ENCODE measurements at places on chromosomes 2 and 18. TPM values are rescaled to one million over a fixed set of nuclear protein-coding genes. Genes with fewer than 3 reads are reported as not detected.
A peak's percentile ranks its signal among the peaks of the same experiment; 100 is the strongest.

The RUFY4 gene
- total RNA-seq, result 1.4 TPM

GRCh38 chr2:2536416-2537056, 205.5 kb upstream of the MYT1L start:
- H3K27ac ChIP-seq, result no peak overlapping the region
- no peak overlapping the region for H3K4me3 ChIP-seq
- H3K36me3 ChIP-seq, result no peaks in the 10 kb centered on the region
- no peaks in the 10 kb centered on the region for H3K4me1 ChIP-seq

DNA sequence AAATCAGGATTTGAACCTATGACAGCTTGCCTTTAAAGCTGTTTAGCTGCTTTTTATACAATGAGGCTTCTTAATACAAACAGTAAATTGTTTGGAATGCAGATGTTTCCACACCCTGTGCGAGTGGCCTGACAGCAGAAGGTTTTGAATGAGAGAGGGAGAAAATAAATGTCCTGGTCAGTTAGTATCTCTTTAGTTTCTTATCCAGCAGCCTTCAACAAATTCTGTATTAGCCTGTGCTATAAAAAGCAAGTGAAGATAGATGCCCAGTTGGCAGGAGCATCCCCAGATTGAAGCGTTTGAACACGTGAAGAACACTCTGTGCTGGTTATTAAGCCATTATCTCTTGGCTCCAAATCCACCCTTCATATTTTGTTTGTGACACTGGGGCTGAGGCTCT, 70.6 kb downstream of the CERS6 start:
- H3K4me3 ChIP-seq, result no peak overlapping the region
- no peaks in the 10 kb centered on the region for H3K27me3 ChIP-seq
- H3K4me1 ChIP-seq, result peaks cover 5% of the 10 kb centered on the region
- no peak overlapping the region for H3K27ac ChIP-seq

The GLI2 gene
- 0.28 TPM for total RNA-seq

- no peaks in the 10 kb centered on the region for H3K36me3 ChIP-seq
- no peak overlapping the region for H3K27ac ChIP-seq
- no peak overlapping the region for H3K4me3 ChIP-seq
- no peaks in the 10 kb centered on the region for H3K4me1 ChIP-seq
- DNase-seq, result no peak
These were observed 752.2 kb downstream of the DPP10 start for GRCh38 chr2:115194623-115195022.

The CPSF3 gene
- 64.6 TPM for total RNA-seq

- peak; percentile 21 for DNase-seq
- no peak overlapping the region for H3K4me3 ChIP-seq
- H3K27me3 ChIP-seq, result peaks cover 3% of the 10 kb centered on the region
- no peak overlapping the region for H3K27ac ChIP-seq
- no peaks in the 10 kb centered on the region for H3K4me1 ChIP-seq
These were observed 274.4 kb upstream of the HDAC4 start for GRCh38 chr2:239674981-239675825.

DNA sequence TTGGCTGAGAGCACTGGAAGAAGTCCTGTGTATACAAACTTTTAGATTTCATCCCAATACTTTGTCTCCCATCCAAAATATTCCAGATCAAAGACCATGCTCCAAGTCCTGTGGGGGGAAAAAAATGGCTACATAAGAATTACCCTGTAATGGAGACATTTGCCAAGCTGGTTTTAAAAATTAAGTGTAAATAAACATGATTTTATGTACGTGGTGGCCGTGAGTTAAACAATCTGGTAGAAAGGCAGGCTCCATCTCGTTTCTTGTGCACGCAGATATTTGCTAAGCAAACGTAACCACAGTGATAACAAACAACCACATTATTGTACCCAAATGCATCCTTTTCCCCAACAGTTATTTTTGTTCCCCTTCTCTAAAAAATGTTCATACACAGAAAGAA, 176.4 kb downstream of the ZNF516 start:
- H3K4me1 ChIP-seq, result no peaks in the 10 kb centered on the region
- no peak for DNase-seq
- H3K27ac ChIP-seq, result no peak overlapping the region
- peaks cover 7% of the 10 kb centered on the region for H3K27me3 ChIP-seq
- no peak overlapping the region for H3K4me3 ChIP-seq

DNA sequence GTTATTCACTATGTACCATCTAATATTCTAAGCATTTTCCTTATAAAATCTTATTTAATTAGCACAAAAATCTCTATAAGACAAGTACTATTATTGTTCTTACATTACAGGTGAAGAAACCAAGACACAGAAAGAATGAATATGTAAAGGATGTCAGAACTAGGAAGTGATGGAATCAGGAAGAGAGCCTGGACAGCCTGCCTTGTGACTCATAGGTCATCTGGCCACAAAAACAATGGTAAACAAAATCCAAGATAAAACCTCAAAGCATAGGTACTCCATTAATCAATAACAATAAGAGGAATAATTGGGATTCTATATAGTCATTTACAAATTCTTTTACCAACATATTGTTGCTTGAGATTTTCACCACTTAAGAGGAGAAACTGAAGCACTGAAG, 505.4 kb upstream of the PIK3C3 start:
- H3K4me3 ChIP-seq, result no peak overlapping the region
- H3K27ac ChIP-seq, result no peak overlapping the region
- no peaks in the 10 kb centered on the region for H3K27me3 ChIP-seq
- no peaks in the 10 kb centered on the region for H3K36me3 ChIP-seq

The EFHD1 gene
- 0.23 TPM for total RNA-seq

GRCh38 chr18:44518091-44518615, 162.5 kb upstream of the SETBP1 start:
- no peaks in the 10 kb centered on the region for H3K36me3 ChIP-seq
- peaks cover 10% of the 10 kb centered on the region for H3K4me1 ChIP-seq

- no peaks in the 10 kb centered on the region for H3K4me1 ChIP-seq
- no peaks in the 10 kb centered on the region for H3K27me3 ChIP-seq
These were observed 86.7 kb upstream of the THUMPD2 start for GRCh38 chr2:39865751-39866150.

DNA sequence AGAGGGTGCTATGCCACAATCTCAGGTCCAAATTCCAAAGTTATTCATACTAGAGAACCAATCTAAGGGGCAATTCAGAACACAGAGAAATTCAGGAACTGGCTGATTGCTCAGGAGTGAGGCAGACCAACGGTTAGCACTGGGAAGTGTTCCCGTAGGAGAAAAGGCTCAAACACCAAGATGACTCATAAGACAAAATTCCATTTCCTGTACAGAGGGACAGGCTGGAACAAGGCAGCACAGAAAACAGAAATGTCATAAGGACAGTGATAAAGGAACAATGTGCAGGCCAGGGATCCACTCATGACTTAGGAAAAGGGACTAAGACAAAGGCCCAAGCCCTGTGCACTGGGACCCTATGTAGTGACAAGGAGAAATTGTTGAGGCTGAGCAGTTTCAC, 54.2 kb downstream of the PDE1A start:
- H3K4me1 ChIP-seq, result no peaks in the 10 kb centered on the region
- H3K27ac ChIP-seq, result no peak overlapping the region
- H3K27me3 ChIP-seq, result no peaks in the 10 kb centered on the region
- H3K36me3 ChIP-seq, result no peaks in the 10 kb centered on the region
- DNase-seq, result no peak

DNA sequence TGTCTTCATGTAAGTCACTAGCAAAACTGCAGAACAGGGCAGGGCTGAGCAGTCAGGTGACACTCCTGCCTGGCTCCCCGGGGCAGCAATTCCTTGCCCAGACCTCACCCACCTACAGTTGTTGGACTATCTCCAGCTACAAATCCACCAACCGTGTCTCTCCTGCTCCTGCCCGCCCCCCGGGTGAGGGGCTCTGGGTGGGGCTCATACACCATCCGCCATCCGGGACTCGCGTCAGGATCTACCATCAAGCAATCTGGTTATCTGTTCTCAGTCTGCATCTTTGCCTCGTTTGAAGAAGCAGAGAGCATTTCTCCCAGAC, 13.5 kb upstream of the GLI2 start:
- no peak overlapping the region for H3K27ac ChIP-seq
- H3K36me3 ChIP-seq, result no peaks in the 10 kb centered on the region
- no peak for DNase-seq
- H3K27me3 ChIP-seq, result peaks cover 15% of the 10 kb centered on the region
- H3K4me1 ChIP-seq, result no peaks in the 10 kb centered on the region

DNA sequence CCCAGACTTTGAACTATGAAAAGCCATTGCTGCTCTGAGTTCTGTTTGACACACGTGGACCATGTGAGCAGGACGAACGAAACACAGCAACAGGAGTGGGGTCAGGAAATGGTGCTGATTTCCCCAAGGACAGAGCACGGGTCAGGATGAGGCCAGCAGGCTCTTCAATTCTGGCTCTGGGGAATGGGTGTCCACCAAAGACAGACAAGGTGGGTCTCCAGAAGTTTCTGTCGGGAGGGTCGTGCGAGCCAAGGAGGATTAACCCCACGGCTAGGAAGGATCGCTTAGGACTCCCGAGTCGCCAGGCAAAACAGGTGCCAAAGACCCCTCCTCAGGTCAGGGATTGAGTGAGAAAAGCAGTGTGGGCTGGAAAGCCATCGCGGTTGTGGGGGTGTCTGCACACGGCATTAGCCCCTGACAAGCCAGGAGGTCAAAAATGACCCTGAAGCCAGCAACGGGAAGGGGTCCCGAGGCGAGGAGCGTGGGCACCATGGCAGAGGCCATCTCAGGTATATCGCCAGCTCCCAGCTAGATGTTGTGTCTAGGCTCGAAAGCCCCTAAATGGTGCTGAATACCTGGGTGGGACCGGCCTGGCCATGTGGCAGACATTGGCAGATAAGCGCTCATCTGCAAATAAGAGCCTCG, 213.9 kb upstream of the SALL3 start:
- no peaks in the 10 kb centered on the region for H3K4me1 ChIP-seq
- no peak overlapping the region for H3K27ac ChIP-seq
- no peaks in the 10 kb centered on the region for H3K36me3 ChIP-seq
- peaks cover 4% of the 10 kb centered on the region for H3K27me3 ChIP-seq
- DNase-seq, result no peak

The SLC4A5 gene
- total RNA-seq, result 2.6 TPM

GRCh38 chr18:25134861-25135260, 217.1 kb downstream of the ZNF521 start:
- no peaks in the 10 kb centered on the region for H3K27me3 ChIP-seq
- H3K4me3 ChIP-seq, result no peak overlapping the region
- no peak overlapping the region for H3K27ac ChIP-seq
- H3K4me1 ChIP-seq, result no peaks in the 10 kb centered on the region

The INHBB gene
- total RNA-seq, result not detected

The AGBL5 gene
- total RNA-seq, result 13.8 TPM

The SLC30A3 gene
- total RNA-seq, result 0.38 TPM

DNA sequence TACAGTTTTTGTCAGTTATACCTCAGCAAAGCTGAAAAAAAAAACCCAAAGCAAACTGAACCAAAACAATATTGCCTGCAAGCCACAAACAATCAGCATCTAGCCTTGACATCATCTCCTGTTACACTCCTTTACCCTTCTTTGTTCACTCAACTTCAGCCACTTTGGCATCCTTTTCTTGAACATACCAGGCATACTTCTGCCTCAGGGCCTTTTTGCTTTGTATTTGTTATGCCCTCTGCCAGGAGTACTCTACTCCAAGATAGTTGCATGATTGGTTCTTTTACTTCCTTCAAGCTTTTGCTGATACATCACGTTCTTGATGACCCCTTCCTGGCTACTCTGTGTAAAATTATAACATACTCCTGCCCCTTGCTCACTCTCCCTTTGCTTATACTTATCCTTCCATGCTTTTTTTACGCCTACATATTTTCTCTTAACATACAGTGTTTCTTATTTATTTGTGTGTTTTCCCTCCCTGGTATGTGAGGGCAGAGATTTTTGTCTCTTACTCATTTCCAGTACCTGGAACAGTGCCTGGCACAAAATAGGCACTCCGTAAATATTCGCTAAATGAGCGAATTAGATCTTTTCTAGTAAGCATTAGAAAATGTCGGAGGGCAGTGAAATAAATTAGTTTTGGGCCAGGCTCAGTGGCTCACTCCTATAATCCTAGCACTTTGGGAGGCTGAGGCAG, 12.7 kb downstream of the ABI2 start:
- peaks cover 4% of the 10 kb centered on the region for H3K4me1 ChIP-seq

DNA sequence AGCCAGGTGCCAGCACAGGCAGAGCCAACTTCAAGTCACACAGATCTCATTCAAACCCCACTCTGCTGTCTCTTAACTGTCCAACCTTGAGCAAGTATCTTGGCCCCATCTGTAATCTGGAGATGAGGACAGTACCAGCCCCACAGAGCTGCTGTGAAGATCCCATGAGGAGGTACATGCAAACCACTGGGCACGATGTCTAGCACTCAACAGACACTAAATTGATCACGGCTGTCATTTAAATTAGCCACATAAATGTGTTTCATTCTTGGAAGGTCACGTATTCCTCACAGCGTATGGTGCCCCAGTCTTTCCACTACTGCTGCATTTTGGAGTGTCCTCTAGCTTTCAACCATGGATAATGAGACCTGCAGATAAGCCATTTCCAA, 167.6 kb upstream of the ID2 start:
- no peak for DNase-seq
- H3K36me3 ChIP-seq, result peaks cover 41% of the 10 kb centered on the region
- peak overlapping the region; percentile 95 for H3K27ac ChIP-seq
- H3K27me3 ChIP-seq, result no peaks in the 10 kb centered on the region

The SLC40A1 gene
- total RNA-seq, result 0.47 TPM

DNA sequence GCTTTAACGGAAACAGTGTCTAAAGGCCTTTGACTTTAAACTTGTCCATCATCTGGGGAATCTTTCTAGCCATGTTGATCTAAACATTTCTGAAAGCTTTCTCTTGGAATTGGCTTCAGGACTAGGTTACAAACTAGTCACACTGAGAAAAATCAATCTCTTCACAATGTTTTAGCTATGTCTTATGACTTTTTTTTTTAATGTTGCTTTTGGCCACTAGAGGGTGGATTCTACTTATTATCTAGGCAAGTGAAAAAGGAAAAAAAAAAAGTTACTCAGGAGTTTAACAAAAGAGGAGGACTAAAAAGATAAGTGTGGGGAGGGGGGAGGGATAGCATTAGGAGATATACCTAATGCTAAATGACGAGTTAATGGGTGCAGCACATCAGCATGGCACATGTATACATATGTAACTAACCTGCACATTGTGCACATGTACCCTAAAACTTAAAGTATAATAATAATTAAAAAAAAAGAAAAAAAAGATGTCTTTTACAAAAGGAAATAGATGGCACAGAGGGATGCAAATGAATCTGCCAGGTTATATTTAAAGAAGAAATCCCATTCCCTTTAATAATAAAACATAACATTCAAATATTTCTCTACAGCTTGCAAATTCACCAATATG, 160.4 kb upstream of the PID1 start:
- H3K36me3 ChIP-seq, result no peaks in the 10 kb centered on the region
- DNase-seq, result no peak
- H3K4me3 ChIP-seq, result no peak overlapping the region
- no peaks in the 10 kb centered on the region for H3K4me1 ChIP-seq

Measured in activated CD8-positive, alpha-beta memory T cell treated with anti-CD3 and anti-CD28 coated beads, Interleukin-2, amount 10 ng/mL, durations not matched to agents 7 days and 5 days (primary cell).